CD4-positive, CD25-positive, alpha-beta regulatory T cell (primary cell): ENCODE measurements at places on chromosomes 1 and 21. TPM values are rescaled to one million over a fixed set of nuclear protein-coding genes. Genes with fewer than 3 reads are reported as not detected.

- no peak for DNase-seq
These were observed 40.2 kb downstream of the RGS2 start for GRCh38 chr1:192849011-192849410.

The ITLN2 gene
- polyA plus RNA-seq, result not detected

The WDTC1 gene
- 5.9 TPM for polyA plus RNA-seq

GRCh38 chr21:45578176-45578801, 36.0 kb upstream of the SLC19A1 start:
- DNase-seq, result no peak

DNA sequence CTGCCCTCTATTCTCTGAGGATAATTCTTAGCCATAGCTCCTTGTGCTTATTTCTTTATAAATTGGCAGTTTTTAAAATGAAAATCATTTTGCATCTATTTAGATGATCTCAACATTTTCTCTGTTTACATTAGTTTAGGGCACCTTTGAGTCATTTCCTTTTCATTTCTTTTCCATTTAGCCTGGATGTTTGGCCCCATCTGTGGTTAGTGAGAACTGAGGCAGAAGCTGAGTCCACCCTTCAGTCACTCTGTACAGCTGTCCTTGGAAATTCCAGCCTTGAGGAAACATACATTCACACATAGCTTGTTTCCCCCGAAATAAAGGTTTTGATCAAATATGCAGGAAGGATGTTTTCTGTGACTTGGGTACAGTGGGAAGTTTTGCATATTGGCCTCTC, 123.7 kb downstream of the NTNG1 start:
- no peak for DNase-seq

DNA sequence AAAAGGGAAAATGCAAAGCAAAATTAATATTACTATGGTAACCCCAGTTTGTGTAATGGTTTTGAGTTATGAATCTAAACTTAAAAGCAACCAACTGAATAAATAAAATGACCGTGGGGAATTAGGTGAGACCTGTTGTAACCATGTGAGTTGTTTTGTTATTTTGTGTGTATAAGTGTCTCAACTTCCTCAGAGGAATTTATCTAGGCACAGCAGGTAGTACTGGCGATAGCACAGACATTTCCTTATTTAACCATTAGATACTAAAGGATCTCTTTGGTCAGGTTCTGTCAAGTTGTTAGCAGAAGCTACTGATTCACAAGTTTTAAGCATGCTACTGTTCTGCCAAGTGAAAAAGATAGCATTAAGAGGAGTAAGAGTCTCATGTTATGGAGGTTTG, 39.3 kb upstream of the LRRC7 start:
- no peak for DNase-seq
